ENCODE measurements at places on chromosomes 4 and X.
A peak's percentile ranks its signal among the peaks of the same experiment; 100 is the strongest.

GRCh38 chr4:22877486-22878052 lies 184.8 kb downstream of the GBA3 start:
- DNase-seq: no peak

- no peak for DNase-seq
Measured at GRCh38 chr4:85084371-85085094, 118.0 kb upstream of the WDFY3 start.

DNA sequence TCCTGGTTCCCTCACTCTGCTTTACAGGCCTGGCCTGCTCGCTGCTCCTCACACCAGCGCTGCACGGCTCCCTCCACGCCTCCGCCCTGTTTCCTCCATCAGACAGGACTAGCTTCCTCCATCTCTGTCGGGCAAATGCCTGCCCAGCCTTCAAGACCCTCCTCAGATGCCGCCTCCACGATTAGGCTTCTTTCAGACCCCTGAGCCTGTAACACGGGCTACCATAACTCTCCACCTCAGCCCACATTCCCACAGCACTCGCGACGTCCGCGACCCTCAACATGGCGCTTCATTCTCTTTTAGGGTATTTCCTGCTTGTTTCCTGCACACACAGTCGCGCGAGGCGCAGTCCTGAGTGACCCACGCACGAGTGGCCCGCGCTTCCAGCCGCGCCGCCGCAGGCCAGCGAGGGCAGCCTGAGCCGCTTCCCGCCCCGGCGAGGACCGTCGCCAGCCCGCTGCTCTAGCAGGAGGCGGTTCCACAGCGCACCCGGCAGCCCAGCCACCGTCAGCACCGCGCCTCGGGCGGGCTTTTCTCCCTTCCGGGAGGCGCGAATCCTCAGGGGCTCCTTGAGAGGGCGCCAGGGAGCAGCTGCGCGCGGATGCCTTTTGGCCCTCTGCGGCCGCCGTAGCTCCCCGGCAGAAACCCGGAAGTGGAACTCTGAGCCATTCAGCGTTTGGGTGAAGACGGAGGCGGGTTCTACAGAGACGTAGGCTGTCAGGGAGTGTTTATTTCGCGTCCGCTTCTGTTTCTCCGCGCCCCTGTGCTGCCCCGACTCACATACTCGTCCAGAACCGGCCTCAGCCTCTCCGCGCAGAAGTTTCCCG lies at the start of gene FRG1:
TSS of gene FRG1 (plus strand) at position 695 of the 827 bp plus-strand sequence. CDS start 138 bp downstream, outside the sequence.
- DNase-seq: peak; percentile 98

DNA sequence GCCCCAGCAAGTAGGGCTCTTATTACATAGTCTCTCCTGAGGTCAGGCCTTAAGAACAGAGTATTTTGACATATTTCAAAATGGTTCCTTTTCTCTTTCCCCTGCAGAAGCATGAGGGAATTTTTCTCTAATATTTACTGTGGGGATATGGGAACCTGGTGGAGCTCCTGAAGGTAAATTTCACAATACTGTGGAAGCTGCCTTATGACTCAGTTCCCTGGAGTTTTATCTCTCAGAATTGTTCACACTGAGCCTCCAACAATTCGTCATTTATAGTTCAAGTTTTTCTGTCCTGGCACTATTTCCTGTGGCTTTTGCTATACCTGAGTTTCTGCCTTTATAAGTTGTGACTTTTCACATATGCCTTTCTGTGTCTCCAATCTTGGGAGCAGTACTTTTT lies 607.2 kb upstream of the NDST4 start:
- DNase-seq: no peak

DNA sequence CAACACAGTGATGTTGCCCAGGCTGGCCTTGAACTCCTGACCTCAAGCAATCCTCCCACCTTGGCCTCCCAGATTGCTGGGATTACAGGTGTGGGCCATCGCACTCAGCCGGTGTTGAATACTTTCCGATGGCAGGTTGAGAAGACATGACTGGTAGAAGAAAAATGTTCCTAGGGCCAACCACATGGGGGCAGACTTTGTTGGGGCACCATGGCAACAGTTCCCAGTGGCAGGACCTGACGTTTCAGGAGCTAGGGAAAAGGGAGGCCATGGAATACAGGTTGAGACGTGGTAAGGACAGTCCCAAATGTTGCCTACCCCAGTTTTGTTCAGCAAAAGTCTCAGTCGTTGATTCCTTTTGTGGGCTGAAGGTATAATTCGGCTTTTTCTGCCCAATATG lies 134.6 kb downstream of the ASMT start:
- DNase-seq: no peak

DNA sequence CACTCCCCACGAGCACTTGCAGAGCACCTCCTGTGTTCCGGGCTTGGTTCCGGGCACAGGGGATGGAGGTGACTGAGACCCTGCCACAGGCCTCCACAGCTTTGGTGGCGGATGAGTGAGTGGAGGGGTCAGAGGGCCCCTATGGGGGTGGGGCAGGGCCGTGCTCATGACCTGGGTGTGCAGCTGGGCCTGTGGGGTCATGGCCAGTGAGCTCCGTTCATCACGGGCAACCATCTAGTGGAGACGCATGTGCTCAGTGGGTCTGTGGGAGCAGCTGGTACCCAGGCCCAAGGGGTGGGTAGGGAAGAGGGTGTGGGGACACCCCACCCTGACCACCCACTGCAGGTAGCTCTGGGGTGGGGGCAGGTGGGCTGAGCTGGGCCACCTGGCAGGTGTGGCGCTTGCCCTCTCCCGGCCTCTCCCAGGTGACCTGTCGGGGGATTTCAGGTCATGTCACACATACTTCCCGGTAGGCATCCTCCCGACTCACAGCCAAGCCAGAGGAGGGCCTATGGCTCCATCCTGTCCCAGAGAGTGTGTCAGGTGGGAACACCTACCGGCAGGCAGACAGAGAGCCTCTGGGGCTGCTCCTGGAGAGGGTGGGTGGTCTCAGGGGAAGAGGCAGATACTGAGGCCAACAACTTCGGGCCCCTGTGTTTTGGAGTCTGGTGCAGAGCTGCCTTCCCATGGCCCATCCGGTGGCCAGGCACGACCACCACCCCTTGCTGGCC lies 3.6 kb downstream of the PSAPL1 start:
- no peak for DNase-seq

Measured in coronary artery (tissue), 2 donors.